ENCODE measurements at places on chromosomes 12 and 14. TPM values are rescaled to one million over a fixed set of nuclear protein-coding genes. Genes with fewer than 3 reads are reported as not detected.

Gene NR2C1
- total RNA-seq: 78.1 TPM

DNA sequence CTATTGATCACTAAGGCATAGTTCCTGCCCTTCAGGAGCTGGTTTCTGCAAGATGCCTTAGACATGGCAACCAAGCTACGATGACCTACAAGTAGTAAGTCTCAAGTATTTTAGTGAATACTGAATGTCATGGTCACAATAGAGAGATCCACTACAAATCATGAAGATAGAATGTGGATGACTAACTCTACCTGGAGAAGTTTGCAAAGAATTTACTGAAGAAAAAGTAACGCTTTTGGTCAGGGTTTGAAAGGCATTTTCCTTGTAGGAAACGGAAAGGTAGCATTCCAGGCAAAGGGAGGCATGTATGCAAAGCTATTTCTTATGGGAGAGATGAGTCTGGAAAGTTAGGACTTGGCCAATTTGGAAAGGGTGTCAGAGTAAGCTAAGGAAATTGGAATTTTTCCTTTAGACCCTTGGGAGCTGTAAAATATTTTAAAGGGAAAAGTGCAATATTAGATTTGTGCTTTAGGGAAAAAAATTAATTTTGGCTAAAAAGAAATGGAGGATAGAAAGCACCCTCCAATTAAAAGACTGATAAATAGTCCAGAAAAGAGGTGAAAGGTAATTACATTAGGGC is 377.5 kb downstream of the EGLN3 start:
- H3K4me1 ChIP-seq: no peaks in the 10 kb centered on the region
- DNase-seq: no peak
- no peaks in the 10 kb centered on the region for H3K36me3 ChIP-seq
- no peak overlapping the region for H3K4me3 ChIP-seq

- H3K4me3 ChIP-seq: no peak overlapping the region
- H3K4me1 ChIP-seq: peaks cover 74% of the 10 kb centered on the region
- peaks cover 12% of the 10 kb centered on the region for H3K36me3 ChIP-seq
- no peaks in the 10 kb centered on the region for H3K27me3 ChIP-seq
These were observed 53.0 kb downstream of the SSH1 start for GRCh38 chr12:108804271-108804953.

Gene TMBIM6
- 246 TPM for total RNA-seq

- DNase-seq: no peak
- H3K4me3 ChIP-seq: no peak overlapping the region
- no peaks in the 10 kb centered on the region for H3K36me3 ChIP-seq
- H3K27me3 ChIP-seq: no peaks in the 10 kb centered on the region
- H3K4me1 ChIP-seq: no peaks in the 10 kb centered on the region
These were observed 439.3 kb upstream of the PRICKLE1 start for GRCh38 chr12:43028826-43029225.

Gene OR6J1
- not detected for total RNA-seq

Gene RTL1
- total RNA-seq: not detected

GRCh38 chr14:31657917-31658316 is 96.7 kb downstream of the NUBPL start:
- H3K4me1 ChIP-seq: peaks cover 12% of the 10 kb centered on the region
- H3K27ac ChIP-seq: no peak overlapping the region
- DNase-seq: no peak
- H3K36me3 ChIP-seq: no peaks in the 10 kb centered on the region

DNA sequence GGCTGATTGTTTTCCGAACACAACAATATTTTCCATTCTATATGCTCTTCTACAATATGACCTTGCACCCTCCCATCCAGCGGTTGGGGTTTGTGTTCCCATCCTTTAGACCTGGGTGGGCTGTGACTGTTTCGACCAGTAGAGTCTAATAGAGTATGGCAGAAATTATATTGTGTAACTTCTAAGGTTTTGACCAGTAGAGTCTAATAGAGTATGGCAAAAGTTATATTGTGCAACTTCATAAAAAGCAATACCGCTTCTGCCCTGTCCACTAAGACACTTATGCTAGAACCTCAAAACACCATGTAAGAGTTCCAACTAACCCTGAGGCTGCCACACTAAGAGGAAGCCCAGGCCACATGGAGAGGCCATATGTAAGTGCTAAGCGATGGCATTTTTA is 719.7 kb upstream of the TBX3 start:
- H3K27me3 ChIP-seq: no peaks in the 10 kb centered on the region
- H3K4me3 ChIP-seq: no peak overlapping the region
- DNase-seq: no peak
- H3K27ac ChIP-seq: no peak overlapping the region
- H3K4me1 ChIP-seq: peaks cover 9% of the 10 kb centered on the region

Gene TGM1
- 1.1 TPM for total RNA-seq

DNA sequence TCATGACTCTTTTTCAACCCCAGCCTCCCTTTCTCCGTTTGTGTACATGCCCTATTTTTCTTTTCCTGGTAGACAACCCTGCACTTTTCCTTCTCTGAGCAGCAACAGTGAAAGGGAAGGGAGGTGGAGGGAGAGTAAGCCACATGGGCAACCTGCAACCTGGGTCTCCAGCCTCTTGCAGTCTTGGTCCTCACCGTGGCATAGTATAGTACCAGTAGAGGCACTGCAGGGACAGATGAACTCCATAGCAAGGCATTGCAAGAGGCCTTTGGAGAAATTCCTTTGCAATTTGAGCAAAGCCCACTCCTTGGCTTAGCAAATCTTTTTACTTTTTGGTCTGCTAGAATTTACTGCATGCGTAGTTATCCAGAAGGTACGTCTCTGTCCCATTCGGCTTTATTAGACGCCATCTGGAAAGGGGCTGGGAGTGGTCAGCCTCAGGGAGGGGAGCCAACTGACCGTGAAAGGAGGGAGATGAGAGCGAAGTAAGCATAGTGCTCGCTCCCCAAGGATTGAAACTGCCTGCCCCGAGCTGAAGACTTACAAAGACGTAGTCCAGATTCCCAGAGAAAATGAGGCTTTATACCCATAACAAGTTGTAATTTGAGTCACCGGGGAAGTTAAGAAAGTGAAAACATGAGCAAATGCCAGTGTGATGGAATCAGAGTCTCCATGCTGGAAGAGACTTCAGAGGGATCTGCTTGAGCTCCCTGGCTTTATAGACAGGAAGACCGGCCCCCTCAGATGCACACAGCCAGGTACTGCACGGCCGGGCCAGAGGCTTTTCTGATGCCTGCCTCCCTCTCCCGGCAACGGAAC is 332.0 kb downstream of the CACNA1C start:
- H3K4me1 ChIP-seq: peaks cover 89% of the 10 kb centered on the region
- DNase-seq: no peak
- no peaks in the 10 kb centered on the region for H3K27me3 ChIP-seq
- H3K4me3 ChIP-seq: no peak overlapping the region

- H3K36me3 ChIP-seq: no peaks in the 10 kb centered on the region
- H3K27me3 ChIP-seq: no peaks in the 10 kb centered on the region
- H3K27ac ChIP-seq: peak overlapping the region; percentile 88
- no peak for DNase-seq
- H3K4me3 ChIP-seq: peak overlapping the region; percentile 87
These were observed 216 bp downstream of the IKBIP start for GRCh38 chr12:98644433-98644711.

DNA sequence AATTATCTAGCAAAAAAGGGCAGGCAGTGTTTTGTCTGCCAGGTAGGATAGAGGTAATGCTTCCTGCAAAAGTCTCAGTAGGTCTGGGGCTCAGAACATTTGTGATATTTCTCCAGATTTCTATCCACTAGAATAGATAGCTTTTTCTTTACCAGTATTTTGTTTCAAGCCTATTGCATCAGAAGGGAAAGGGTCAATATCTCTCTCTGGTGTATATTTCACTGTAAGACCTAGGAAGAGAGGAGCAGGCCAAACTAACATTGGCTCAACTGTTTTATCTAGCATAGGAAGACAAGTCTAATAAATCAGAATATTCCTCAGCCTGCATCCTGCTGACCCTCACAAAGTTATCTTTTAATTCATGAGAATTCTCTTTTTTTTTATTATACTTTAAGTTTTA is 106.7 kb upstream of the DAAM1 start:
- no peak overlapping the region for H3K4me3 ChIP-seq
- H3K27me3 ChIP-seq: no peaks in the 10 kb centered on the region
- no peak overlapping the region for H3K27ac ChIP-seq
- no peaks in the 10 kb centered on the region for H3K36me3 ChIP-seq
- no peaks in the 10 kb centered on the region for H3K4me1 ChIP-seq

Gene CCDC175
- total RNA-seq: not detected

GRCh38 chr12:84397263-84397662 is 515.3 kb downstream of the SLC6A15 start:
- H3K27me3 ChIP-seq: no peaks in the 10 kb centered on the region
- H3K4me3 ChIP-seq: no peak overlapping the region
- no peak overlapping the region for H3K27ac ChIP-seq
- no peak for DNase-seq
- H3K36me3 ChIP-seq: no peaks in the 10 kb centered on the region

DNA sequence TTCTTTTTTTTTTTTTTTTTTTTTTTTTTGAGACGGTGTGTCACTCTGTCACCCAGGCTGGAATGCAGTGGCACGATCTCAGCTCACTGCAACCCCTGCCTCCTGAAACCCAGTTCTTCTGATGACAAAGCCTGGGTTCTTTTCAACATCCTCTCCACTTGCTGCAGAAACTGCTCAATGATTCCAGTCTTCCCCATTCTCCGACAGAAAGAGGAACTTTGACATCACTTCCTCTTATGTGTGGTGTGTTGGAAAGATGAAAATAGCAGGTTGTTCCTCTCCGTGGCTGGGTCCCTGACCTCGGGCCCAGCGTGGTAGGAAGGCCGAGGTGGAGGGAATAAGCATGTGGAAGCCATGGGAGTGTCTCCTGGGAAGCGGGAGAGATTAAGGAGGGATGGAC is 198.4 kb downstream of the PHETA1 start:
- no peaks in the 10 kb centered on the region for H3K27me3 ChIP-seq
- H3K4me3 ChIP-seq: no peak overlapping the region
- no peaks in the 10 kb centered on the region for H3K36me3 ChIP-seq
- DNase-seq: no peak

DNA sequence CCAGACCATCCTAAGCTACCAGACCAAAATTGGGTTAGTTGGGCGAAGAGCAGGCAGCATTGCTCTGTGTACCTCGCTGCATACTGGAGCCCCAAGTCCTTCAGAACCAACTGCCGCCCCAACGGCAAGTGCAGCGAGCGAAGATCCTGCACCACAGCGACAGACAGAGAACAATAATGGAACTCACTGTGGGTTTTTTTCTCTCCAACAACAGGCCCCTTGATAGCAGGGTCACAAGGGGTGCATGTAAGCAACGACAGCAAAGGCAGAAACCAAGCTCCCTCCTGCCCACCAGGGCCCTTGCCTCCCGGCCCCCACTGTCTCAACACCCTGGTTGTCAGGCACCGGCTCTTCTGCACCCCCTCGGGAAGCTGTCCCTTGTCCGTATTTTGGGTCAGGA is 39.0 kb downstream of the RNF34 start:
- DNase-seq: peak; percentile 26
- peaks cover 25% of the 10 kb centered on the region for H3K36me3 ChIP-seq
- H3K4me3 ChIP-seq: no peak overlapping the region
- H3K27me3 ChIP-seq: no peaks in the 10 kb centered on the region

DNA sequence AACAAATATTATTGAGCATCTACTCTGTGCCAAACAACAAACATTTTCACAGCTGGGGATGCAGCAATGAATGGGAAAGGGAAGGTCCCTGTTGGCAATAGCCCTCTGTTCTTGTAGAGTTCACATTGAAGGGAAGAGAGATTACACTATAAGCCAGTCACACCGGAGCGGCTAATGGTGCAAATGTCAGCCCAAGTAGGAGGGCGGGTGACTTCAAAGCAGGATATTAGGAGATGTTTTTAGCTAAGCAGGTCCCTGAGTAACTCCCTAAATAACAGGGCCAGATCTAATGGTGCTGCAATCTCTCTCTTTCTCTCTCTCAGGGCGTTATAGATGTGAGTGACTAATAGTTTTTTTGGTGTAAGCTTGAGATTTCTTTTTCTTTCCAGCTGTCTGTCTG is 30.7 kb downstream of the FLVCR2 start:
- H3K4me3 ChIP-seq: no peak overlapping the region
- no peaks in the 10 kb centered on the region for H3K27me3 ChIP-seq
- no peak overlapping the region for H3K27ac ChIP-seq
- no peaks in the 10 kb centered on the region for H3K36me3 ChIP-seq
- no peaks in the 10 kb centered on the region for H3K4me1 ChIP-seq

Gene SERPINA12
- not detected for total RNA-seq

- peak; percentile 89 for DNase-seq
- H3K4me3 ChIP-seq: no peak overlapping the region
- H3K27ac ChIP-seq: peak overlapping the region; percentile 90
- no peaks in the 10 kb centered on the region for H3K36me3 ChIP-seq
- H3K4me1 ChIP-seq: peaks cover 83% of the 10 kb centered on the region
- H3K27me3 ChIP-seq: no peaks in the 10 kb centered on the region
These were observed 320.6 kb downstream of the RAD51B start for GRCh38 chr14:68140076-68140741.

DNA sequence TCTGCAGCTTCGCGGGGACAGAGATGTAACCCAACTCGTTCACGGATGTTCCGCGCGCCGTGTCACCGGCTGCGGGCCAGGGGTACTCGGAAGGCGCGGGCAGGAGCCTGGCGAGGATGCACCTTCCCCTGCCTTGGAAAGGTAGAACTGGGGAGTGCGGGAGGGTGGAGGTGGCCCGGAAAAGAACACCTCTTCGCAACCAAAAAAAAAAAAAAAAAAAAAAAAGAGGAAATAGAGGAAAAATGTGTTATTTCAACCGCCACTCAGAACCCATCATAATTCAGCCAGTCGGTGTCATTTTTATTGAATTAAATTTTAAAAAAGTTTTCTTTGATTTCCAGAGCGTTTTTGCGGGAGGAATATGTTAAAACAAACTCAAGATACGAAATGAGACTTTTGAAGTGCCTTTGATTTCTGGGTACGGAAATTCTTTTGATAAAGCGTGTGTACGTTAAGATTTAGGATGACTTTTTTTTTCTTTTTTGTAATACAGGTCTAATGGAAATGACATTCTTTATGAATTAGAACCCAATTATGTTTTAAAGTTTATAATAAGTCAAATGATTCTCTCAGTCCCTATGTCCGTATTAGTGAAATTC is 8.9 kb downstream of the CDKN1B start:
- peaks cover 31% of the 10 kb centered on the region for H3K4me1 ChIP-seq
- H3K27me3 ChIP-seq: no peaks in the 10 kb centered on the region
- peak overlapping the region; percentile 99 for H3K27ac ChIP-seq
- H3K36me3 ChIP-seq: no peaks in the 10 kb centered on the region

DNA sequence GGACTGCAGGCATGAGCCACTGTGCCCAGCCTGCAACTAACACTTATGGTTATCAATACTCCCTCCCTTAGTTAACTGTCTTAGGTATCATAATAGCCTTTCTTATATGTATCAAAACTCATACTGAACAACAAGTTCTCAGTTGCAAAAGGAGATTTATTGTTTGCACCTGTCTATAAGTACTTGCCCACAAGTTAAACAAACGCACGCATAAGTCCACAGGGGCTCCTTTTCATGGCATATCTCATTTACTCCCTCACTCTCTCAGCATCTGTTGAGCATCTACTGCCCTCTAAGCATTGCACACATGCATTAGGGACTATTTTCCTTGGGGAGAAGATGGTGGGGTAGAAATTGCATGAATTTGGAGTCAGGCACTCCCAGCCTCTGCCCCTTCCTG is 46.7 kb upstream of the CORO1C start:
- no peak overlapping the region for H3K27ac ChIP-seq
- H3K4me3 ChIP-seq: no peak overlapping the region
- no peaks in the 10 kb centered on the region for H3K27me3 ChIP-seq
- no peaks in the 10 kb centered on the region for H3K4me1 ChIP-seq

Gene ITGA7
- 194 TPM for total RNA-seq

All from sigmoid colon (tissue), 7 donors.